ENCODE measurements at places on chromosomes 2 and 18. TPM values are rescaled to one million over a fixed set of nuclear protein-coding genes. Genes with fewer than 3 reads are reported as not detected.

POLR1A gene
- 30.0 TPM for total RNA-seq

COL4A3 gene
- total RNA-seq: 0.45 TPM

PFN4 gene
- total RNA-seq: 1.1 TPM

ECEL1 gene
- 0.30 TPM for total RNA-seq

HOXD9 gene
- 1.7 TPM for total RNA-seq

ANAPC1 gene
- 38.5 TPM for total RNA-seq

GALNT14 gene
- 46.1 TPM for total RNA-seq

HIBCH gene
- total RNA-seq: 13.8 TPM

ERLEC1 gene
- total RNA-seq: 60.2 TPM

Measured in A549 treated with DMSO at 1 μM for 4 hours (cell line).